Fibroblast of the aortic adventitia (primary cell): ENCODE measurements at places on chromosomes 13 and 19.
A peak's percentile ranks its signal among the peaks of the same experiment; 100 is the strongest.

DNA sequence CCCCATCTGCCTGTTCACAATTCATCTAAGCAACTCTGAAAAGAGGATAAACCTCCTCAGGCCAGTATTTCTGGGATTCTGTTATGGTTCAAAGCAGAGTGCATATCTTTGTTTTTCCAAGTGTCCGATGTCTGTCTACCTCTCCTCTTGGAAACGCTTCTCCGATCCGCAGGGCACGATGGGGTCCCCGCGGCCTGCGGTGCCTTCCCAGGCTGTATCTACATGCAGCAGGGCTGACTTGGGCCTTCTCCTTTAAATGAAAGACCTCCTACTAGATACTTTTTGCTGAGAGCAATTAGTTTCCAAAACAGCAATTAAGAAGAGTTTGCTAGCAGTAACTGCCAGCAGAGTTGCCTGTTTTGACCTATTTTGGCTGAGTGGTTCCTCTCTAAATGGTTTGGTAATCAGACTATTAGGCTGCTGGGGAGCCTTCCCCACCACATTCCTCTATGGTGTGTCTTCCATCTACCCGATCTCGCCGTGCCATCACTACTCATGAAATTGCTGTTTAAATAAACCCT, 23.5 kb downstream of the COL4A2 start:
- no peak for DNase-seq

DNA sequence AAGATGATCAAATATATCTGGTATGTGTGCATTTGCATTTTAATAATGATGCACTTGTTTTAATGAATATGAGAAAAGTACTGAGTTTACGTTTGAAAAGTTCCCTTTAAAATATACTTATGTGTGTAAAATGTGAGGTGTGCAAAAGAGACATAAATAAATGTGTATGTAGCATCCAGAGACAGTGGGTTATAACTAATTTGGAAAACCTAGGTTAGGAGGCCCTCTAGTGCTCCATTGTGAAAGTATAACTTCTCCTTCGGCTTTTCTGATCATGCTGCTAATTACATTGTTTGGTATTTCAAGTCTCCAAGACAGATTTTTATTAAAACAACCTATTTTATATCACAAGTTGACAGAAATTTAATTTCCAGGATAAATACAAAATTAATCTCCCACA, 30.1 kb downstream of the SCEL start:
- peak; percentile 59 for DNase-seq

DNA sequence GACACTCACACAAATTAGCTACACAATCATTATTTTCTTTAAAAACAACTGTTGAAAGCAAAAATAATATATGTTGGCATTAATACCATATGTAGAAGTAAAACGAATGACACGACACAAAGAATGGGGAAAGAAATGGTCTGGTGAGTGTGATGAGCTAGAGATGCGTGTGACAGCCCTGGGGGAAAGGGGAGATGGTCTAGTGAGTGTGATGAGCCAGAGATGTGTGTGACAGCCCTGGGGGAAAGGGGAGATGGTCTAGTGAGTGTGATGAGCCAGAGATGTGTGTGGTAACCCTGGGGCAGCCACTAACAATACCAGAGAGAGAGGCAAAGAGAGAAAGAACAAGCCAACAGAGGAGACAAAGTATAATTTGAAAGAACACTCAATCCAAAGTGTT, 22.3 kb upstream of the LAMP1 start:
- DNase-seq, result no peak

DNA sequence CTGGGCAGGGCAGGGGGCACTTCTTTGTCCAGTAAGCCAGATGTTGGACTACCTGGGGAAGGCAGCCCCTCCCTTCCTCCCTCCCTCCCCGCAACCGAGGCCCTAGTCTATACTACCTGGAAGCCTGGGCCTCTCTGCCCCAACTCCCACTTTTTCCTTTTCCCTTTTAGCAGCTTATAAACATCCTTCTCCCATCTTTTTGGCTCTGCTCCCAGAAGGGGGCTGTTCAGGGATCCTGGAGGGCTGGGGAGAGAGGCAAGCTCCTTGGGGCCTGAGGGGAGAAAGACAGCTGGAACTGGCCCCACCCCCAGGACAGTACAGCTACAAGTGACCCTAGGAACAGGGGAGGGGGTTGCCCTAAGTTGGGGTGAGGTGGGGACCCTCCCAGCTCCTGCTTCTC, 44.9 kb downstream of the LYL1 start:
- no peak for DNase-seq

DNA sequence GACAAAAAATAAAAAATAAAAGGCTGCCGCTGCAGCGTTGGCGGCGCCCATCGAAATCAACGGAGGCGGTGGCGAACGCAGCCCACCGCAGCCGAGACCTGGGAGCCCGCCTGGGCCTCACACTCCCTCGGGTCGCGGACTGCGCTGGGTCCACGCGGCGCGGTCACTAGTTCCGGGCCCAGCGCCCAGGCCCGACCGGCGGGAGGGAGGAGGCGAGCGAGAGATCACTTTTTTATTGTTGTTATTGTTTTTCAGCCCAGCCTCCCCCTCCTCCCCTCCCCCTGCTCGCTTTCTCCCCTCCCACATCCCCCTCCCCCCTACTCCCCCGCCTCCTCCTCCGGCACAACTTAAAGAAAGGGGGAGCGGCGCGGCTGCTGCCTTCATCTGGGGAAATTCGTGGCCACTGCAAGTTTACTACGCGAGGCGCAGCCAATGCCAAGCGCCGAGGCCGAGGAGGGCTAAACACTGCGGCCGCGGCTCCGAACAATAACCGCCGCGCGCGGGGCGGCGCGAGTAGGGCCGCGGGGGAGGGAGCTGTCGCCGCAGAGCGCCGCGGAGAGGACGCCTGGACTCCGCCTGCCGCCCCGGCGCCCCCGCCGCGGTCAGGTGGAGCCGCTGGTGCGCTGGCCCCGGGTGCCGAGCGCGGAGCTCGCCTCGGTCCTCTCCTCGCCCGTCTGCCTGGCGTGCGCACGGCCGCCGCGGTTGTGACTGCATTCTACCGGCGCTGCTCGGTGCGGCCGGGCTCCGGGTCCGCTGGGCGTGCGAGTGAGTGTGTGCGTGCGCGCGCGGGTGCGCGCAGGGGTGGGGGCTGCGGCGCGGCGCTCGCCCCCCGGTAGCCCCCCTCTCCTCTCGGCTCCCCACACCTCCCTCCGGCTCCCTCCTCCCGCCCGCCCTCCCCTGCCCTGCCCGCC, 505 bp upstream of the ZIC2 start:
- no peak for DNase-seq

- DNase-seq, result no peak
These were observed 918 bp upstream of the FUZ start for GRCh38 chr19:49814010-49814409.

DNA sequence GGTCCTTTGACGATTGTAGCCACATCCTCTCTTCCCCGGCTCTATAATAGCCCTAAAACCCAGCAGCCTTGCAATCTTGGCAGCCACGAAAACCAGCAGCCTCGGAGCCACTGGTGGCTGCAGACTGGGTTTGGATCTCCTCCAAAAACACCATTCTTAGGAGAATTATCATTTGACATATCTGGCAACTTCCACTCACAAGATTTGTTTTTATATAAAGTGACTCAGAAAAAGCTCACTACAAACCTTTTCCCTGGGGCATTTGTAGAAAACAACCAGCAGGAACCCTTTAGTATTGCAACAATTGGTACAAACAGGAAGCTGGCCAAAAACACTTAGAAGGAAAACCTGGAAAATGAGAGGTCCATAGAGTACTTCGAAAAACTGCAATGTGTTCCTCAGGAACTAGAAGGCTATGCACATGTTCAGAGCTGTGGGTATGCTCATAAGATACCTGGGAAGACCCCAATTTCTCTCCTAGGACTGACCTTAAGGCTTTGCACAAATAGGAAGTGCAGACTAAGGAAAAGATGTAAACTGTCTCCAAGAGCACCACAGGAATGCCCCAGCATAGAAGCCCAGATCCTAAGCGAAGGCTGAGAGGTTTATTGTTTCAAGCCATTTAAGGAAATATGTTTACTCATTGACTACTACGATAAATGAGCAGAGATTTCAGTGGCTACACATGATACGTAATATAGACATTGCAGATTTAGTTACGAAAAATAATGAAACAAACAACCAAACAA, 71.2 kb downstream of the MYO16 start:
- DNase-seq, result peak; percentile 7

GRCh38 chr13:20064128-20064527, 96.7 kb downstream of the GJA3 start:
- DNase-seq, result peak; percentile 19

DNA sequence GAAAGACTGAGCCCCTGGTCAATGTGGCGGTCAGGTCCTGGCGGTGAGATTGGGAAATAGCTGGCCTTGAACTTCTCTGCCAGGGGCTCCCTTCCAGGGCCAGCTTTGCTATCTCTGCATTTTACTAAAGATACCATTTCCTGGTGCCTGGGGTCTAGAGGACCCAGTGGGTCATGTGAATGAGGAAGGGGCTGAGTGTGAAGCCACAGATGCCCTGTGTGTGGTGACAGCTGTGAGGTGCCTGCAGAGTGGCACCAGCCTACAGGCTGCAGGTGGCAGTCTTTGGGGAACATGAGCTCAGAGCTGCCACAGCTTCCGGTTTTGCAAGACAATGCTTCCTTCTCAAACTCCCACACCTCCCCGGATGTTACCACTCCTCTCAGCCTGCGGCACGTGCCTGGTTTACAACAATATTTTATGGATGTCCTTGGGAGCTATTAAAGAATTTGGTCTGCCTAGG, 5.2 kb upstream of the MLNR start:
- DNase-seq, result no peak

- no peak for DNase-seq
These were observed 35.2 kb upstream of the SLC7A10 start for GRCh38 chr19:33260628-33261418.

DNA sequence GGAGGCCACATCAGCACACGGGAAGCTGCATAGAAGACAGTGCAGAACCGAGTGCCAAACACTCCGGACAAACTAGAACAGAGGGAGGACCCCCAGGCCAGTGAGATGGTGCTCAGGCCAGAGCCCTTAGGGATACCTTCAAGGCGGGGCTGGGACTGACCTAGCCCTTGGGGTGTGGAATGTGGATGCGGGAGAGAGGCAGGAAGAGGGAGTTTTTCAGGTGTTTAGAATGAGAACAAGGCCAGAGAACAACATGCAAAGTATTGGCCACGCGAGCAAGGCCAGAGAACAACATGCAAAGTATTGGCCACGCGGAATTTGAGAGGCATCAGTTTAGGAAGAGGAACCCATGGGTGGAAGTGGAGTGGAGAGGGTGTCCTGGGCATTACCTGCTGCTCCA, 65.1 kb upstream of the ATP12A start:
- DNase-seq, result no peak

- no peak for DNase-seq
These were observed 9.1 kb upstream of the ANKRD10 start for GRCh38 chr13:110923777-110924638.

DNA sequence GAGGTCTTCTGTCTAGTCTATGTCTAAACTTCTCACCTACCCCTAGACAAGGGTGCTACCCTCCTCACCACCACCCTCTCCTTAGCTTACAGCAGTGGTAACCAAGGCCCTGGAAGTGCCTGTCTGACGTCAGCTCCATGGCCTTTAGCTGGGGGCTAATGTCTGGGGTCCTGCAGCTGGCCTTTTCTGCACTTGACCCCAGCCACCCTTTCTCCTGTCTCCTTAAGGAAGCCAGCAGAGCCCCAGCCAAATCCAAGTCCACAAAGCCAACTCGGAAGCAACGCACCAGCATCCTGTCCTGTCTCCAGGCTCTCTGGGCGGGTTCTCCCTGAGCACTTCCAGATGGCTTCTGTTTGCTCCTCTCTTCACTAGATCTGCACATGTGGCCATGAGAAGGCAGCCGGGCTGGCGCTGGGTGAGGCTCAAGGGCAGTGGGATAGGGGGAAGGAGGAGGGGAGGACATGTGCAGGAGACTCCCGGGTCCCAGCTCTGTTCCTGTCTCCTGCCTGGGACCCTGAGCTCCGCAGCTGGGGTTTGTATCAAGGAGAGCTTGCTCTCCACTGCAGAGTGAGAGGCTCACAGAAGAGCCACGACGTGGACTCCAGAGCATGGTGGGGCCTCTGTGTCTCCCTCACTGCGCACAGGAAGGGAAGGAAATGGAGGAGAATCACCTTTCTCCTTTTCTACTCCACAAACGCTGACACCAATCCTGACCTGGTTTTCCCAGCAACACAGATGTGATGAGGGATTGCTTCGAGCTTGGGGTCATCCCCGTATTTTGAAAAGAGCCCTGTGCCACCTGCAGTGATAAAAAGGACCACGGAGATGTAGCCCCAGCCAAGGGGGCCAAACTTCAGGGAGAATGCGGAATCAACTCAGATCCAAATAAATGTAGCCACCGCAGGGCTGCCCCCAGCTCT, 204.2 kb downstream of the USP12 start:
- peak; percentile 69 for DNase-seq

DNA sequence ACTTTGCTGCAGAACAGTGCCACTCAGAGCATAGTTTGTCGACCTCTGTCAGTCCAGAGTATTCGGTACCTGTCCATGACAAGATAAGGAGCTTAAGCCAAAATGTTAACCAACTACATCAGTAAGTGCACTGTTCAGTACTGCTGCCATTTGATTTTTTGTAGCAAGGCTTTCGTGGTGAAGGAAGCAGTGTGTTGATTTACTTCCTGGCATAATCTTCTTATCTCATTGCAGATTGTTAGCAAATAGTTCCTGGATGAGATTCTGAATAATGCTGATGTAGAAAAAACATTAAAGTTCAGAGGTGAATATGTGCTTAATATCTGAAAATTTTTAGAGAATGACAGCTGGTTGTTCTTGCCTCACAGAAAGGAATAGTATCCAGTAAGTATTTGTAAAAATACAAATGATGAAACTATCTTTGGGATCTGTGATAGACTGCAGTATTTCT, 85.7 kb downstream of the LRRC63 start:
- peak; percentile 82 for DNase-seq

DNA sequence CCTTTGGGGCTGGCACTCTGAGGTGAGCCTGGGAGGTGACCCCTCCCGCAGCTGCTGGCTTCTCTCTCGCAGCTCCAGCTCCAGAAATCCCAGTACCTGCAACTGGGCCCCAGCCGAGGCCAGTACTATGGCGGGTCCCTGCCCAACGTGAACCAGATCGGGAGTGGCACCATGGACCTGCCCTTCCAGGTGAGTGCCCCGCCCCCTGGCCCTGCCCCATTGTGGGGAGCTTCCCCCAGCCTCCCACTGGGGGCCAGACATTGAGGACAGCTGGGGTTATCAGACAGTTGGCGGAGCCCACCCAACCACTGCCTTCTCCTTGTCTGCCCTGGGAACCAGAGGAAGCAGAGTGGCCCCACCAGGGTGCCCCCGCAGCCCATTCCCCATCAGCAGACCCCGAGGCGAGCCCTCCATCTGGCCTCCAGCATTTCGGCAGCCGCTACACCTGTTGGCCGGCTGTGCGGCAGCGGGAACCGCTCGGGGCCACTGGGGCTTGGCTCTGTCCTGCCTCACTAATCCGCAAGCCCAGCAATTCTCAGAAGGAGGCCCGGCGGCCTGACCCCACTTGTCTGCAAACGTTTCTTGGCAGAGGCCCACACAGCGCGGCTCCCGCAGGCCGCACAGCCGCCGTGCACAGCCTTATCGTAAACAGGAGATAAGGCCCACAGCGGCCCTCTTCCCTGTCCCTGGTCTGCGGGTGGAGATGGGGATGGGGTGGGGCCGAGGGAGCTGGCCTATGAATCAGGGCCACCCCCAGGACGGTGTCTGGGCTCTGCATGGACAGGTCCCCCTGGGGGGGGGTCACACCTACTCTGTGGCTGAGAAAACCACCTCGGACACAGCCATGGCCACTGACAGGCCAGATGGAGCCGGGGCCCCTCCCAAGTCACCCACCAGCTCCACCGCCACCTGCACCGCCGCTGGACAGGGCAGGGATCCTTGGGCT, 48.0 kb downstream of the COMP start:
- DNase-seq, result peak; percentile 35

GRCh38 chr19:51094696-51095279, 12.1 kb upstream of the KLK14 start:
- DNase-seq, result no peak

GRCh38 chr19:788983-789700, 8.1 kb upstream of the PTBP1 start:
- no peak for DNase-seq

- peak; percentile 45 for DNase-seq
These were observed 1.2 kb upstream of the KLF16 start for GRCh38 chr19:1864480-1865171.
